ENCODE measurements at places on chromosomes 12 and 14. TPM values are rescaled to one million over a fixed set of nuclear protein-coding genes. Genes with fewer than 3 reads are reported as not detected.

DNA sequence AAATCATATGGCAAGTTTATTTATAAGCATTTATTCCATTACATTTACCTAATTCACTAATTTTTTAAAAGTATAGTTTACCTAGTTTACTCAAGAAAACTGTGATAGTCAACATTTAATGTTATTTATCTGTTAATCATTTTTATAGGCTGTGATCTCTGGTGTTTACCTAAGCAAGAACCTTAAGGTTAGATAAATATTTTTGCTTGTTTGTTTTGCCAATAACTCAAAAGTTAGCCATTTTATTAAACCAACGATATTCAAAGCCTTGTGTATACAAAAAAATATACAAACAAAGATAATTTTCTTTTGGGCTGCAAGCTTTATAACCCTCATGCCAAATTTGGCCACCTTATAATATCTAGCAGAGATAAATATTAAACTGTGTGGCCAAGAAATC lies 157.3 kb downstream of the SLCO1B3 start:
- no peak overlapping the region for H3K27ac ChIP-seq
- H3K4me1 ChIP-seq: no peaks in the 10 kb centered on the region
- no peaks in the 10 kb centered on the region for H3K36me3 ChIP-seq
- H3K4me3 ChIP-seq: no peak overlapping the region
- no peak for DNase-seq
- H3K27me3 ChIP-seq: no peaks in the 10 kb centered on the region

DNA sequence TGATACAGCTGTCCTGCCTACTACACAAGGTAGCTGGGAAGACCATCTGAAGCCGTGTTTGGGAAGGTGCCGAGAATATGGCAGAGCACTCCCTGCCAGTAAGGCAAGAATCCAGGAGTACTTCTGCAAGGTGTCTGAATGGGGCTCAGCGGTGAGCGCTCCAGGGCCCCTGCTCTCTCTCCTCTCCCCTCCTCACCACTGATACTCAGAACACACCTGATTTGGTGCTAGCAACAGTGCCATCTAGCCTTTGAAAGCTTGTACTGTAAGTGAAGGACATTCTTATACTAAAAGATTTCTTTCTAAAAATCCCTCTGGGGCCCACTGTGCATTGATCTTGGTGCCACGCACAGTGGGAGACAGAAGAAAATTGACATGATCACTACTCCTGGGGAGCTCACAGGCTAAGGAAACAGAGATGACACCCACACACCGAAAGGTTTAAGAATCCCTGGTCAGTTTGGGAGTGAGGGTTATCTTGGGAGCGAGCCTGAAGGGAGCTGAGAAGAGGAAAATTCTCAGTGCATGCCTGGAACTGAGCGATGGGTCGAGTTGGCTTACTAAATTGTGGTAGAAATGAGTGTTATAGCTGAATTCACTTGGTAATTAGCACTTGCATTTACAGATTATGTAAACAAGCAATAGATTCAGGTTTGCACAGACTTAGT lies 216.9 kb downstream of the NTF3 start:
- no peak overlapping the region for H3K27ac ChIP-seq
- no peak overlapping the region for H3K4me3 ChIP-seq
- no peak for DNase-seq
- no peaks in the 10 kb centered on the region for H3K27me3 ChIP-seq
- peaks cover 2% of the 10 kb centered on the region for H3K4me1 ChIP-seq

DNA sequence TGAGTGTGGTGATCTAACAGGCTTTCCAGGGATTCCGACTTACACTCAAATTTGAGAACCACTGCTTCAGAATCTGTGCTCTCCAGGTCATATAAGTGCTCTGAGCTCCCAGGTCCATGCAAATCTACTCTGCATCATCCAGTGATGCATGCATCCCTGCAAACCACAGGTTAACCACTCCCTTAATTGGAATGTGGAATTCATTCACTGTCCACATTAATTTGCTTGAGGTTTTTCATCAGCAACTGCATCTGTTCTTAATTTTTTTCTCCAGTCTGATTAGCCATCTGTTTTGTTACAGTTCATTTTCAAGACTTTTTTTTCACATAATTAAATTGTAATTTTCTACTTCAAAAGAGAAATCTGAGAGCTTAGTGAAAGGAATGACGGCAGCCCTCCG lies 43.4 kb upstream of the RIN3 start:
- H3K36me3 ChIP-seq: no peaks in the 10 kb centered on the region
- no peak for DNase-seq
- peaks cover 19% of the 10 kb centered on the region for H3K4me1 ChIP-seq
- no peak overlapping the region for H3K27ac ChIP-seq
- no peak overlapping the region for H3K4me3 ChIP-seq

DNA sequence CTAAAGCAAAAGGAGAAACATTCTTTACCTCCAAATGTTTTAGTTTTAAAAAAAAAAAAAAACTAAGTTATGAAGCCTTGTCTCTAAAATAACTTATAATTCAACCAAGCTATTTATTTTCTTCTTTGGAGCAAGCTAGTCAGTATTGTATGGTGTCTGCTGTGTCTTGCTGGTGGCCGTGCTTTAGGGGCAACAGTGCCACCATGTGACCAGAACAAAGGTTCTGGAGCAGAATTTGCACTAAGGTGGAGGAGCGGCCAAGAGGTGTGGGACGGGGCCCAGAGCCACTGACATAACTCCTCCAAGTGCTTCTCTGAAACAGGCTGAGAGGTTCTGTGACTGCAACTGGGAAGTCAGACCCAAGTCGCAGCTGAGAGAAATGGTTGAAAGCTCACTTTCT lies 4.5 kb downstream of the FICD start:
- H3K4me3 ChIP-seq: no peak overlapping the region
- peaks cover 68% of the 10 kb centered on the region for H3K36me3 ChIP-seq
- H3K27me3 ChIP-seq: no peaks in the 10 kb centered on the region
- H3K4me1 ChIP-seq: peaks cover 8% of the 10 kb centered on the region
- DNase-seq: no peak

DNA sequence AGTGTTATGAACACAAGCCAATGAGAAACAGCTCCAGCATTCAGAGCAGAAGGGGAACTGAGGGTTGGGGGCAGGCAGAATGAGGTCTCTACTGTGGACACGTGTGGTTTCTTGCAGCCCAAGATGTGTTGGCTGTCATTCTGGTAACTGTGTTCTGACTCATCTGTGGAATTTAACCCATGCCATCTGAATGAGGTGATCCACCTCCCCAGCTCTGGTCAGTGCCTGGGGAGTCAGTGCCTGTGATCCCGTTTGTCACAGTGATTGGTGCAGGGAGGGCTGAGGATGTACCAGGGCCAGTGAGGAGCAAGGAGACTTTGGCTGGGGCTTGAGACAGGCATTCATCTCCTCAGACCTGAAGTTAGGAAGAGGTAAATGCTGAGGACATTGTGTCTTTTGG lies 216.8 kb downstream of the MSRB3 start:
- H3K36me3 ChIP-seq: no peaks in the 10 kb centered on the region
- peak; percentile 69 for DNase-seq
- H3K27ac ChIP-seq: peak overlapping the region; percentile 6
- H3K4me3 ChIP-seq: no peak overlapping the region
- peaks cover 52% of the 10 kb centered on the region for H3K4me1 ChIP-seq

GRCh38 chr12:64392221-64392620 lies 1.7 kb upstream of the C12orf56 start:
- no peaks in the 10 kb centered on the region for H3K27me3 ChIP-seq
- peak; percentile 72 for DNase-seq
- H3K4me1 ChIP-seq: no peaks in the 10 kb centered on the region

- H3K36me3 ChIP-seq: no peaks in the 10 kb centered on the region
- peaks cover 3% of the 10 kb centered on the region for H3K27me3 ChIP-seq
- H3K4me3 ChIP-seq: no peak overlapping the region
- H3K27ac ChIP-seq: no peak overlapping the region
- no peaks in the 10 kb centered on the region for H3K4me1 ChIP-seq
Measured at GRCh38 chr12:9391815-9392214, 183.6 kb upstream of the PZP start.

DNA sequence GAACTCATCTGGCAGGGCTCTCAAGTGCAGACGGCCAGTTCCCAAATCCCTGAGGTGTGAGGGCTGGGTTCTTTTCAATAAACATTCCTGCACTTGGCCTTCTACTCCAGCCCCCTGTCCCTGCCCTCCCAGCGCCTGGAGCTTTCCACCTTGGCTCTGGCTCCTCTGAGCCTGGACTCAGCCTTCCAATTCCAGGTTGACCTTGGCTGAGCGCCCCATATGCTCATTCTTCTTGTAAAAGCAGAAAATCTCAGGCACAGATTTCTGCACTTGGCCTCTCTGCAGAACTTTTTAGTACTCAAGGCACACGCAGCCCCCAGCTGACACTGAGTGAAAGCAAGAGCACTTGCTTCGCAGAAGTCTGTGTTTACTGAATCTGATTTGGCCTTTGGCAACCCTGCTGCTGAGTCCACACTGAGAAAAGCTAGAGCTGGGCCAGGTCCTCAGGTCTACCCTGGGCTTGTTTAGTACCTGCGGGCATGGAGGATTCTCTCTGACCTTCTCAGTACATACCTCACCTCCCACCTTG lies 222.7 kb downstream of the MSRB3 start:
- no peak for DNase-seq
- H3K36me3 ChIP-seq: no peaks in the 10 kb centered on the region
- peak overlapping the region; percentile 7 for H3K27ac ChIP-seq
- no peak overlapping the region for H3K4me3 ChIP-seq

DNA sequence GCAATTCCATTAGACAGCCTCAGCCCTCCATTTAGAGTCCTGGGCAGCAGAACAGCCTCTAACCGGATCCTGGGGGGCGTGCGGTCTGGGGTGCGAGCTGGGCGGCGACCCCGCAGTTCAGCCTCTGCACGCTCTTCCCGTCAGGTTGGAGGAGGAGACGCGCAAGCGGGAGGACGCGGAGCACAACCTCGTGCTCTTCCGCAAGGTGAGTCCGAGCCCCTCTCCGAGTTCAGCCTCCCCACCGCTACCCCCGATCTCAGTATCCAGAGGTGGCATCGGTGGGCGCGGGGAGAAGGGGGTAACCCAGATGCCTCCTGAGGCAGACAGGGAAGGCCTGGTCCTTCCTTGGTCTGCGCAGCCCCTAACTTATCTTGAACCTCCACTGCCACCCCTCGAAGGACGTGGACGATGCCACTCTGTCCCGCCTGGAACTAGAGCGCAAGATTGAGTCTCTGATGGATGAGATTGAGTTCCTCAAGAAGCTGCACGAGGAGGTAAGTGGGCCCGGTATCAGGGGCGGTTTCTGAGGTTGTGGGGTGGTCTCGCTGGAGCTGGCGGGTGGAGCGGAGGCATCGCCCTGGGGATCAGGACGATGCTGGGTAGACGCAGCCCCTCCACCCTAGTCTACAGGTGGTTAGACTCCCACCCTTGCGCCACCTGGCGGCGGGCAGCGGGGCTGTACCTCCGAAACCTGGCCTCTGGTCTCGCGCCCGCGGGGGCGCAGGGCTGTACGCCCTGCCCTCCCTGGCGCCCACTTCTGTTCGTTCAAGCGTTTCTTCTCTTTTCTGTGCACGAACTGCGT lies 1.3 kb downstream of the PRPH start:
- peaks cover 54% of the 10 kb centered on the region for H3K27me3 ChIP-seq
- no peak overlapping the region for H3K27ac ChIP-seq
- DNase-seq: peak; percentile 90
- no peaks in the 10 kb centered on the region for H3K36me3 ChIP-seq
- no peak overlapping the region for H3K4me3 ChIP-seq

- no peak overlapping the region for H3K27ac ChIP-seq
- H3K4me1 ChIP-seq: no peaks in the 10 kb centered on the region
- no peaks in the 10 kb centered on the region for H3K27me3 ChIP-seq
- DNase-seq: no peak
- no peaks in the 10 kb centered on the region for H3K36me3 ChIP-seq
Measured at GRCh38 chr14:26738571-26738970, 140.7 kb upstream of the NOVA1 start.

GRCh38 chr12:113099364-113099763 lies 36.2 kb downstream of the RASAL1 start:
- no peaks in the 10 kb centered on the region for H3K36me3 ChIP-seq
- no peak overlapping the region for H3K27ac ChIP-seq
- DNase-seq: peak; percentile 84
- H3K4me3 ChIP-seq: no peak overlapping the region
- H3K27me3 ChIP-seq: no peaks in the 10 kb centered on the region

DNA sequence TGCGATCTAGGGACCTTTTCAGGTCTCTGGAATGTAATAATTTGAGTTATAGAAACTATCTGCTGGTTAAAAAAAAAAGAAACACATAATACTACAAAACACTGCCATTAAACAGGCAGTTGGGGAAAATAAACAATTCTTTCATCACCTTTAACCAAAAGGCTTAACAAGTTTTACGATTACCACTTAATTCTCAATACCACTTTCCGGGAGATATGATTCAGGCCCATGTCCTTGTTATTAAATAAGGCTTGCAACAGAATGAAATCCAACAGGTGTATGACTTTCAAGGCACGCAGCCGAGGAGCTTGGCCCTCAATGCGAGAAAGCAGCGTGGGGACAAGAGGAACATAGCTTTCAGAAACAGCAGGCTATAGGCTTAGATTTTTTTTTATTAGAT lies 5.6 kb upstream of the GLRX5 start:
- H3K4me1 ChIP-seq: peaks cover 68% of the 10 kb centered on the region
- H3K36me3 ChIP-seq: no peaks in the 10 kb centered on the region
- DNase-seq: no peak
- H3K4me3 ChIP-seq: no peak overlapping the region
- H3K27ac ChIP-seq: no peak overlapping the region

GRCh38 chr12:132907216-132907615 lies 19.8 kb upstream of the CHFR start:
- H3K36me3 ChIP-seq: no peaks in the 10 kb centered on the region
- H3K27me3 ChIP-seq: no peaks in the 10 kb centered on the region
- no peak for DNase-seq

DNA sequence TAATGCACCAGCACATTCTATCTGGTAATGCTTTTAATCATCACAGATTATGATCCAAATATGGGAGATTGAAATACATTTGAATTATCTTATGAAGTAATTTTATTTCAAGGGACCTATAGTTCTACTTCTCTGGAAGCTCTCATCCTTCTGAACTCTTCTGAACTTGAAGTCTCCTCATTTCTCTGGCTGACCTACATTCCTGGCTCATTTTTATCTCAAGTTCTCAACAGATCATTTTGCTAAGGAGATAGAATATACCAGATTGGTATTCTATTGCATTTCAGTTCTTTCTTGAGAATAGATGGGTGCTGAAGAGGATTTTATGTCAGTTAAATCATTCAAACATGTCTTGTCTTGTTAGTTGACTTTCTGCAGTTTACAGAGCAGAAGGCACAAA lies 7.9 kb downstream of the HMGA2 start:
- no peak for DNase-seq
- no peak overlapping the region for H3K4me3 ChIP-seq
- H3K27me3 ChIP-seq: no peaks in the 10 kb centered on the region
- peaks cover 75% of the 10 kb centered on the region for H3K36me3 ChIP-seq

The PUS7L gene
- total RNA-seq: 18.9 TPM

The AHNAK2 gene
- total RNA-seq: 31.8 TPM

The IL31 gene
- total RNA-seq: not detected

The SNW1 gene
- total RNA-seq: 65.7 TPM

The DPF3 gene
- 0.59 TPM for total RNA-seq

The CCDC177 gene
- total RNA-seq: not detected

The INHBC gene
- not detected for total RNA-seq

The SAMD15 gene
- 6.2 TPM for total RNA-seq

The IL22 gene
- total RNA-seq: not detected

Measured in osteoblast (primary cell).